Activated naive CD4-positive, alpha-beta T cell treated with anti-CD3 and anti-CD28 coated beads for 36 hours (primary cell): ENCODE measurements at places on chromosomes 2 and 18.

GRCh38 chr18:51171625-51172259 lies 25.7 kb downstream of the MEX3C start:
- no peak for DNase-seq
- H3K4me3 ChIP-seq: peak overlapping the region; percentile 52
- peaks cover 70% of the 10 kb centered on the region for H3K4me1 ChIP-seq
- peaks cover 21% of the 10 kb centered on the region for H3K36me3 ChIP-seq
- H3K27ac ChIP-seq: peak overlapping the region; percentile 97
- no peaks in the 10 kb centered on the region for H3K27me3 ChIP-seq

DNA sequence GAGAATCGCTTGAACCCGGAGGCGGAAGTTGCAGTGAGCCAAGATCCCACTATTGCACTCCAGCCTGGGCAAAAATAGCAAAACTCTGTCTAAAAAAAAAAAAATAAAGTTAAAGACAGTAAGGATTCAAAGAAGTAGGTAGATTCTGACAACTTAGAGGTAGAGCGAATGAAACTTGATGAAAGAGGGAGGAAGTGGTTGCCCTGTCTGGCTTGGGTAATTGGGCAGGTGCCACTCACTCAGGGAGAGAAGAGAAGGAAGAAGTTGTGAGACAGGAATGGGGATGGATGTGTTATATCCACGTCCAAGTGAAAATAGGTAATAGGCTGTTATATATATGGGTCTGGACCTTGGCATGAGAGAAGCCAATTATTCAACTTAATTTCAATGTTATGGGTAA lies 26.3 kb downstream of the NDC80 start:
- H3K36me3 ChIP-seq: peaks cover 55% of the 10 kb centered on the region
- H3K4me3 ChIP-seq: no peak overlapping the region
- H3K4me1 ChIP-seq: peaks cover 46% of the 10 kb centered on the region
- no peak for DNase-seq
- H3K27ac ChIP-seq: peak overlapping the region; percentile 29
- H3K27me3 ChIP-seq: no peaks in the 10 kb centered on the region

DNA sequence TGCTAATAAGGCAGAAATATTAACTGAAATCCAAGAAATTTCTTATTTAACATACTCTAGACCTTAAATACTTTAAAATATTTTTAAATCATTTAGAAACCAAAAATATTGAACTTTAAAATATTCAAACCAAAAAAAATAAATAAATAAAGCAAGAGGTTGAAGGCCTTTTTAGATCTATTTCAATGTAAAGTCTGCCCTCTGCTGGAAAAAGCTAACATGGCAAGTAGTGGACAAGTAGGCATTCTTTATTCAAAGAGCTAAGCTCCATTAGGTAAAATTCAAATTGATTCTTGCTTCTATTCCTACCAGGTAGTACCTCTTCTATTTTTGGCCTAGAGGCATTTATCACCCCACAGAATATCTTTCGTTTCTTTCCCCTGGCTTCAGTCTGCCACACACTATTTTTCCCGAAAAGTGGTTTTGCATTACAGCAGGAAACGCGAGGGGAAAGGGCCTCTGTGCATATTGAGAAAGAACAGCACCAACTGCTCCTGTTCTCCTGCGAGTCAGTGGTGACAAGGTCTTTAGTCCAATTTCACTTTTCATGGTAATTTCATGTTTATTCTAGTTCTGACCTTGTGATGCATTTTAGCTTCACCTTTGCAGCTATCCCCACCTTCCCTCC lies 20.4 kb downstream of the IFIH1 start:
- no peaks in the 10 kb centered on the region for H3K36me3 ChIP-seq
- no peaks in the 10 kb centered on the region for H3K27me3 ChIP-seq
- no peak overlapping the region for H3K4me3 ChIP-seq
- no peak overlapping the region for H3K27ac ChIP-seq

GRCh38 chr18:55396267-55396905 lies 191.6 kb downstream of the TCF4 start:
- no peaks in the 10 kb centered on the region for H3K4me1 ChIP-seq
- no peaks in the 10 kb centered on the region for H3K27me3 ChIP-seq
- DNase-seq: no peak
- no peak overlapping the region for H3K27ac ChIP-seq

DNA sequence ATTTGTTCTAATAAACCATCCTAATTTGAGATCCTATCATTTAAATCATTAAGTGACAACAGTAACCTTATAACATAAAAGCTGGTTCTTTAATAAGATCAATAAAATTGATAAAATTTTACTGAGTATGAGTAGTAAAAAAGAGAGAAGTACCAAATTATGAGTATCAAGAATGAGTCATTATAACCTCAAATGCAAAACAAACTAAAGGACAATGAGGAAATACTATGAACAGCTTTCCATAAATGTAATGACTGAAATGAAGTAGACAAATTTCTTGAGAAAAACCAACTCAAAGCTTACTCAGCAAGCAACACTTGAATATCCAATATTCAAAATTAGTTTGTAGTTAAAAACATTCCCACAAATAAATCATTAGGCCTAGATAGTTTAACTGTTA lies 433.0 kb downstream of the ZEB2 start:
- H3K27me3 ChIP-seq: no peaks in the 10 kb centered on the region
- H3K36me3 ChIP-seq: peaks cover 5% of the 10 kb centered on the region
- no peak for DNase-seq
- peaks cover 4% of the 10 kb centered on the region for H3K4me1 ChIP-seq
- H3K27ac ChIP-seq: no peak overlapping the region

GRCh38 chr2:134320930-134321329 lies 67.1 kb downstream of the MGAT5 start:
- peaks cover 42% of the 10 kb centered on the region for H3K4me1 ChIP-seq
- no peak overlapping the region for H3K27ac ChIP-seq
- no peak overlapping the region for H3K4me3 ChIP-seq
- DNase-seq: peak; percentile 75
- H3K36me3 ChIP-seq: peaks cover 26% of the 10 kb centered on the region
- no peaks in the 10 kb centered on the region for H3K27me3 ChIP-seq

DNA sequence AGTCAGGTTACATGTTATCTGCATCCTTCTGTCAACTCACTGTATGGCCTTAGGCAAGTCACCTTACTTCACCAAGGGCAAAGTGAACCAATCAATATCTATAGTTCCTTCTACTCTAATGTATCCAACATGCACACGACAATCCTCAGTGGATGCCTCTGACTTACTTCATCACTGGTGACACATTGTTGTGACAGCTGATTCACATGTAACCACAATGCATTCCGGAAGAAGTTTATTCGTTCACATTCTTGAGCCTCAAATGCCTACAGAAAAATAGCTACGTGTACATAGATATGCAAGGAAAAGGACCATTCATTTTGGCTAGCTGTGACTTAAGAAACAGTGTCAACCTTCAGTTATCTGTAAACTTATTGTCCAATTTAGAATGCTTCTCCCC lies 26.3 kb upstream of the EPG5 start:
- peaks cover 14% of the 10 kb centered on the region for H3K36me3 ChIP-seq
- no peak overlapping the region for H3K4me3 ChIP-seq
- peaks cover 26% of the 10 kb centered on the region for H3K4me1 ChIP-seq
- no peak for DNase-seq
- H3K27ac ChIP-seq: no peak overlapping the region

DNA sequence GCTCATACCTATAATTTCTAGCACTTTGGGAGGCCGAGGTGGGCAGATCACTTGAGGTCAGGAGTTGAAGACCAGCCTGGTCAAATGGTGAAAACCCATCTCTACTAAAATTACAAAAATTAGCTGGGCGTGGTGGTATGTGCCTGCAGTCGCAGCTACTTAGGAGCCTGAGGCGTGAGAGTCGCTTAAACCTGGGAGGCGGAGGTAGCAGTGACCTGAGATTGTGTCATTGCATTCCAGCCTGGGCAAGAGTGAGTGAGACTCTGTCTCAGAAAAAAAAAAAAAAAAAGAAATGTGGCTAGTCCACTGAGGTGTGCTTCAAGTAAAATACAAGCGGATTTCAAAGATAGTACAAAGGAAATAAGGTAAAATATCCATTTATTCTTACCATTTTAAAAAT lies 46.2 kb downstream of the RBKS start:
- H3K27ac ChIP-seq: no peak overlapping the region
- H3K36me3 ChIP-seq: no peaks in the 10 kb centered on the region
- H3K4me3 ChIP-seq: no peak overlapping the region
- no peak for DNase-seq
- H3K4me1 ChIP-seq: no peaks in the 10 kb centered on the region
- no peaks in the 10 kb centered on the region for H3K27me3 ChIP-seq

GRCh38 chr2:206708286-206708685 lies 9.9 kb downstream of the DYTN start:
- no peaks in the 10 kb centered on the region for H3K4me1 ChIP-seq
- no peaks in the 10 kb centered on the region for H3K27me3 ChIP-seq
- H3K36me3 ChIP-seq: no peaks in the 10 kb centered on the region
- H3K4me3 ChIP-seq: no peak overlapping the region

- H3K4me3 ChIP-seq: no peak overlapping the region
- H3K27ac ChIP-seq: no peak overlapping the region
- H3K36me3 ChIP-seq: no peaks in the 10 kb centered on the region
- no peaks in the 10 kb centered on the region for H3K27me3 ChIP-seq
Measured at GRCh38 chr18:10353791-10354190, 100.6 kb upstream of the APCDD1 start.

- H3K27me3 ChIP-seq: no peaks in the 10 kb centered on the region
- H3K4me1 ChIP-seq: no peaks in the 10 kb centered on the region
- no peaks in the 10 kb centered on the region for H3K36me3 ChIP-seq
- no peak overlapping the region for H3K27ac ChIP-seq
Measured at GRCh38 chr2:205290299-205290698, 392.0 kb upstream of the NRP2 start.

DNA sequence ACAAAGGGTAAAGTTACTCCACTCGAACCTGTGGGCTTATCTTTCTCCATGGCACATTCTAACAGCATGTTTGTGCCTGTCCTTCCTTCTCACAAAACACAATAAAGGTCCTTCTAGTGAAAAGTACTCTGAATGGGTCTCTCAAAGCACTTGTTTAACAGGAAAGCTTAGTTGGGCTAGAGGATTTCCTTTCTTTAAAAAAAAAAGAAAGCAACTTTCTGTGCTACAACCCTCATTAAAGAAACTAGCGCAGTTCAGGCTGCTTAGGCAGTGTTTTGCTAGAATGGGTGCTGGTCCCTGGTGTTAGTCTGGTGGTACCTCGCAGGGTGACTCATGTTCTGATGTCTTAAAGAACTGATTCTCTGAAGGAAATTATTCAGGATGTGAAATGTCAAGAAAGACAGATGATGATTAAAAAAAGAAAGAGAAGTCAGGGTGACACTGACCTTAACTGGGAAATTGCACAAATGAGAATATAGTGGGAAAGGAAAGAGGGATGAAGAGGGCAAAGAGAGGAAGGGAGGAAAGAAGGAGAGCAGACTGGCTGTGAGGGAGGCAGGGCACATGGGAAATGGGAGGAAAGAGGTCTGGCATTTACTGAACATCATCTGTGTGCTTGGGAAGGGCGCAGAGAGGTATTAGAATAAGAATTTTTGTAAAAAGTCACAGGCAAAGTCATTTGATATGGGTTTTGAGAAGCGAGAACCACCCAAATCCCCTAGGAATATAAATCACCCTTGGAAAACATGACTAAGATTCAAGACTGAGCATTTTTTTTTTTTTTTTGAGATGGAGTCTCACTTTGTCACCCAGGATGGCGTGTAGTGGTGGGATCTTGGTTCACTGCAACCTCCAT lies 74.9 kb downstream of the ATP8B1 start:
- peaks cover 12% of the 10 kb centered on the region for H3K36me3 ChIP-seq
- no peaks in the 10 kb centered on the region for H3K27me3 ChIP-seq
- no peaks in the 10 kb centered on the region for H3K4me1 ChIP-seq
- no peak overlapping the region for H3K27ac ChIP-seq

GRCh38 chr2:6924101-6924923 lies 7.1 kb downstream of the RNF144A start:
- peaks cover 86% of the 10 kb centered on the region for H3K4me1 ChIP-seq
- H3K4me3 ChIP-seq: no peak overlapping the region
- DNase-seq: no peak
- H3K36me3 ChIP-seq: peaks cover 33% of the 10 kb centered on the region

DNA sequence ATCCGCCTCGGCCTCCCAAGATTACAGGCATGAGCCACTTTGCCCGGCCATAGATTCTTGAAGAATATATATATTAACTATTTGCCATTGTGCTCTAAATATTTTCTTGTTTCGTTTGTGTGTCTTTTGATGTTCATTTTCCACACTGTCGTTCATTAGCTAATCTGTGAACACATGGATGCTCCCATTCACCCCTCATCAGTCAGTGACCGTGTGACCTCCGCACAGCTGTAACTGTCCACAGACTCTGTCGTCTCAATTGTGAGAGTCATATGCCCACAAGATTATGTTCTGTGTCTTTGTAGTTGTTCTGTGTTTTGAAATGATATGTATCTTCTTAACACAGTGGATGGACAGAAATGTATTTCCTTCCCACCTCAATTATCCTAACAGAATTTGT lies 29.6 kb downstream of the RAMP1 start:
- peaks cover 14% of the 10 kb centered on the region for H3K4me1 ChIP-seq
- no peaks in the 10 kb centered on the region for H3K27me3 ChIP-seq
- no peak overlapping the region for H3K4me3 ChIP-seq
- H3K36me3 ChIP-seq: no peaks in the 10 kb centered on the region

DNA sequence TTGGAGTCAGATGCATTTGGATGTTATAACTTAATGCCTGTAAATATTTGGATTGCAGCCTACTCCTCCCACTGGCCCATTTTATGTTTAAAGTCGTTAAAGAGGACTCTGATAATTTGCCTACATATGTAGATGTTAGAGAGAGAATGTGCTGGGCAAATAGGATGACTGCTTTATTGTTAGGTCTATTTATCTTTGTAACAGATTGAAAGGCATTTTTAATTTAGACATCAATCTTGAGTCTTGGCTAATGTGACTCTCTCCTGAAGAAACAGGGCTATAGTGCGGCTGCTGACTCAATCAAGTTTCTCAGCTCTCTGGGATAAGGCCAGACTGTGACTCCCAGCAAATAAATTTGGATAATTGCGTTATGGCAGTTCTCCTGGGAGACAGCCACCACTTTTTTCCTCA lies 1101.4 kb downstream of the CBLN2 start:
- no peak for DNase-seq
- no peak overlapping the region for H3K4me3 ChIP-seq
- no peaks in the 10 kb centered on the region for H3K4me1 ChIP-seq
- H3K27ac ChIP-seq: no peak overlapping the region
- peaks cover 2% of the 10 kb centered on the region for H3K27me3 ChIP-seq

DNA sequence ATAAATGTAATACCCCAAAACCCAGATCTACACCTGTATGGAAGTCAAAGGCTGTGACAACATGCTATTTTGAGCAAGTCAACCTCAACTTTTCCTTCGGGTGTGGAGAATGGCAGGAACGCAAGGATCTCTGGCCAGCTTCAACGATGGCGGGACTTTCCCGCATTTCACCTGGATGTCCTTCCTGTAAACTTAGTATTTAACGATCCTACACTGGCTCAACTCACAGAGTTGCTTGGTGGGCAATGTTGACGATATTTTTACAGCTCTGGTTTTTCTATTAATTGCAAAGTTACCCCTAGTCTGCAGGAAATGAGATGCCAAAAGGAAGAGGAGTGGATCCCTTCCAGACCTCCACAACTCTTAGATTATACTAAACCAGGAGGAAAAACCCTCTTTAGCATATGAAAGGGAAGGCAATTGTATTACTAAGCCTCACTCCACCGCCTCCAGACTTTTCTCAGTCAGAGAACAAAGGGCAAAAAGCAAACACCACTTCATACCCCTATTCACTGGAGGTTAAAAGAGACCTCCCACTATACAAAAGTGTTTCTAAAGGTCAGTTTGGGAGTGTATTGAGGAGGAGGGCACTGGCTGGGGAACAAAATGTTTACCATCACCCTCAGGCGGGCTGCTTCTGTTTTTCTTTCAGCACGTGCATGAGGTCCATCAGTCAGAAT lies 56.5 kb upstream of the ACVR1 start:
- peaks cover 2% of the 10 kb centered on the region for H3K27me3 ChIP-seq
- peaks cover 9% of the 10 kb centered on the region for H3K4me1 ChIP-seq
- no peak overlapping the region for H3K27ac ChIP-seq
- no peaks in the 10 kb centered on the region for H3K36me3 ChIP-seq
- no peak for DNase-seq
- no peak overlapping the region for H3K4me3 ChIP-seq
